ENCODE measurements at places on chromosomes 12 and 14.

DNA sequence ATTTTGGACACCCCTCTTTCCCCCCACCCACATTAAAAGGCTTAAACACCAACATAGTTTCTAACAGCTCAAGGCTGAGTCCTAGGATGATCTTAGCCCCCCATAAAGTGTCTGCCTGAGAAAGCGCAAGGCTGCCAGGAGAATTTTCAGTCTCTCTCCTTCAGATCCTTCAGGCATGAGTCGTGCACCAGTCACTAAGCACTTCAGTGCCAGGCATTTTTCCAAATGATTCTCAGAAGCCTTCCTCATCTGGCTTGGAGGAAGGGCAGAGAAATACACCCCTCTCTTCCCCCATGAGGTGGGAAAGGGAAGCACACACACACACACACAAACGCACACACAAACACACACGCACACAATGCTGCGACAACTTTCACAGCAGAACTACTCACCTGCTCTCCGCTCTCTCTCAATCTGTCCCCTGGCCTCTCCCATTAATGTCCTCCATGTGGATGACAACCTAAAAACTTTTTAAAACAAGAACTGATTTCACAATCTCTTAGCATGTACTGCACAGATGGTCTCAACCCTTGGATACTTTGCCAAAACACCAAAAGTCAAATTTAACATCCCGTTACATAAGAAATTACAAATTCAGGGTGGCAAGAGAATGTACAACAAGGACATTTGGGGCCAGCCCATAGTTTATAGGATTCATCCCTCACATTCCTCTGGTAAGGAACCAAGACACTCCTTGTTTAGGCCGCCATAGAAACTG lies 49.8 kb downstream of the CKAP4 start:
- DNase-seq, result no peak

DNA sequence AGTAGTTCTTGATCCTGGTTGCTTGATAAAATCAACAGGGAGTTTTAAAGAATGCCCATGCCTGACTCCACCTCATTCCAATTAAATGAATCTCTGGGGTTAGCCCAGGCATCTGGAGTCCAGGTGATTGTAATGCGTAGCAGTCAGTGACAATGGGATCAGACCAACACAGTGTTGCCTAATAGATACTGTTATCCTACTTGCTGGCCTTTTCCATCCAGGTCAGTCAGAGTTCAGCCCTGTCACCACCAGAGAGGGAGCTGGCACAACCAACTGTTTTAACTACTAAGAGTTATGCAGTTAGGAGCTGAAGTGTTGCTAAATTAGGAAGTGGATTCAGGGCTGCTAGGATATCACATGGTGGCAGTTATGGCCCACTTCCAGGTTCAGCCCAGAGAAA lies 107.1 kb downstream of the GPR135 start:
- DNase-seq, result no peak

GRCh38 chr14:90607141-90607540 lies 209.1 kb downstream of the TTC7B start:
- no peak for DNase-seq

DNA sequence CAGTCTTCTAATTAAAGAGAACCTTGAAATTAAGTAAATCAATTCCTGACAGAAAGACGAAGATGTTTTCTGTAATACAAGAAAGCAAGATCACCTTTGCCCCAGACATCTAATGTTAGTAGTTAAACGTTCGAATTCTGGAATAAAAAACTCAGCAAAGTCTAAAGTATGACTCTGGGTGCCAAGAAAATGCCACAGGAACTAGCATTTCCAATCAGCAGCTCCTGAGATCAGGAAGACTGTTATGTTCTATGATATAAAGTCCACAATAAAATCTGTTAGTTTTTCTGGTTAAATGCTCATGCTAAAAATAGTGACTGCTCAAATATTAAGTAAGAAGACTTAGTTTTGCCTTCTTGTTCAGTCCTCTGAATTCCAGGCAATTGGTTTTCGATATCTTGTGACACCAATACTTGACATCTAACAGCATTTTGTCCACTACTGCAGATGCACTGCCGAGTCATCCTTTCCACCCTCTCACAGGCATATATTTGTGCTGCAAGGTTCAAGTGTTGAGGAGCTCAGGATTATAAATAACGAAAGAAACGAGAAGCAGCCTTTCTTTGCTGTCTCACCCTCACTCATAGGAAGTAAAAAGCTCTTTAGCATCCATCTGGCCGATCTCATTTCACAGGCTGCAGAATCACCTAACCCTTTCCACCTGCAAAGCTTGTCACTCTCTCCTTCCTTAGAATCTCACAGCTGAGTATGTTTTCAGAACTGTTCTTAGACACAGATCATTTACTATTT lies 32.0 kb downstream of the SSH1 start:
- no peak for DNase-seq

- DNase-seq, result no peak
Observed at GRCh38 chr12:77888611-77889010, 57.9 kb downstream of the NAV3 start.

DNA sequence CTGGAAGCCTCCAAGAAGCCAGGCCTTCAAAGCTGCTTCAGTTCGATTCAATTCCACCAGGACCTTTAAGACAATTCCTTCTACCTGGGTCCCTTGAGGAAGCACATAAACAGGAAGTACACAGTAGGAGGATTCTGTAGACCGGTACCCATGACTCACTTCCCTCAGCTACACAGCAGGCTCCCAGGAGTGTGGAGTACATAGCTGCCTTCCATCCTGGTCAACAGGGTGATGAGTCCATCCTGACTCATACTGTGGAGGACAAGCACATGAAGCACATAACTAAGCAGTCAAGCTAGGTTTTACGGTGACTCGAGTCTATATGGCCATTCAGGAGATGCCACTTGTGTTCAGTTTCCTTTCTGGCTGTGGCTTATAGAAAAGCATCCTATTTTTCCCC lies 197.6 kb upstream of the RBM19 start:
- DNase-seq, result no peak

DNA sequence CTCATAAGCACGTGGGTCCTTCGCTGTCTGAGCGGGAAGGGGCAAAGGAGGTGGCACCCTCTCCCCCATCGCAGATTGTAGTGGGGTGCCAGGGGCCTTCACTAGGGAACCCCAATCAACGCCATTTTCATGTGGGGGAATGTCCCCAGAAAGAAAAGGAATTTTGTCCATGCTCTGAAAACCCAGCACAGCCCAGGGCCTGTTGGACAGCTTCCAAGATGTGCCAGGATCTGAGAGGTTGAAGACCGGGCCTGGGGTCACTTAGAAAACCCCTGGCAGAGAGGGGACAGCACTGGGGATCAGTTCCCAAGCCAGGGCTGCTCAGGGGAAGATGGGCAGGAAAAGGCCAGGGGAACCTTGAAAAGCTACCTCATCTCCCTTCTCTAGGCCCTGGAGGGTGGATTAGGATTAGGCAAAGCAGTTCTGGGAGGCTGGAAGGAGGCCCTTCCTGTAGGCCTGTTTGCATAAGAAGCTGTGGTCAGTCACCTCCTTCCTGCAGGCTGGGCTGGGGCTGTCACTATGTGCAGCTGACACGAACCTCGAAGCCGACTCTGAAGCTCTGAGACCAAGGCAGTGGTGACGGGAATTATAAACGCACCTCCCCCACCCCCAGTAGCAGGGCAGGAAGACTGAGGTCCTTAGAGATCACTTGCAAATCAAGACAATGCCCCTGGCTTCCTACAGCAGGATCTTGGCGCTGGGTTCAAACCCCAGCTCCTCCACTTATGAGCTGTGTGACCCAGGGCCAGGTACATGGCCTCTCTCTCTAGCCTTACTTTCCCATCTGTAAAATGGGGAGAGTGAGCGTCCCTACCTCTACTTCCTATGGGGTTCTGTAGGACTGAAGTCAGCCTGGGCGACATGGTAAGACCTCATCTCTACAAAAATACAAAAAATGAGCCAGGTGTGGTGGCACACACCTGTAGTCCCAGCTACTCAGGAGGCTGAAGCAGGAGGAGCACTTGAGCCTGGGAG lies 29.0 kb downstream of the TESC start:
- no peak for DNase-seq

DNA sequence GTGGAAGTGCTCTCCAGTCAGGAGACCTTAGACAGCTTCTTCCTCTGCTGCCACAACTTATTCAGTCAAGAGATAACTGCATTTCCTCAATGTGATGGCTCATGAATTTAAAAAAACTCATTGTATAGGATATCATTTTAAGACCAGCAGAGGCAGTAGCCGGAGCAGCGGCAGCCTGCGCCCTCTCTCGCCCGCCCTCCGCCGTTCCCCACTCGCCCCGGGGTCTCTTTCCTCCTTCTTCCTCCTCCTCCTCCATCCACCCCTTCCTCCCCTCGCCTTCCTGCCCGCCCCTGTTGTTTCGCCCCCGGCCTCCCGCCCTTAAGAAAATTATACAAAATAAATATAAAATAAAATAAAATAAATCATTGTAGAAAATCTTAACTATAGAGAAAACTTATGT lies 687.6 kb downstream of the FLRT2 start:
- DNase-seq, result no peak
